Hematopoietic multipotent progenitor cell treated with erythropoietin and hydrocortisone succinate and interleukin-3 and kit ligand, for 4 days (in vitro differentiated cells): ENCODE measurements at places on chromosomes 3 and 15.

- no peak for DNase-seq
Observed at GRCh38 chr15:100901702-100902435, 17.3 kb upstream of the LRRK1 start.

- DNase-seq, result peak; percentile 50
Observed at GRCh38 chr3:140770977-140771667, 93.3 kb downstream of the TRIM42 start.

GRCh38 chr3:79973917-79974595 lies 206.3 kb upstream of the ROBO1 start:
- no peak for DNase-seq

DNA sequence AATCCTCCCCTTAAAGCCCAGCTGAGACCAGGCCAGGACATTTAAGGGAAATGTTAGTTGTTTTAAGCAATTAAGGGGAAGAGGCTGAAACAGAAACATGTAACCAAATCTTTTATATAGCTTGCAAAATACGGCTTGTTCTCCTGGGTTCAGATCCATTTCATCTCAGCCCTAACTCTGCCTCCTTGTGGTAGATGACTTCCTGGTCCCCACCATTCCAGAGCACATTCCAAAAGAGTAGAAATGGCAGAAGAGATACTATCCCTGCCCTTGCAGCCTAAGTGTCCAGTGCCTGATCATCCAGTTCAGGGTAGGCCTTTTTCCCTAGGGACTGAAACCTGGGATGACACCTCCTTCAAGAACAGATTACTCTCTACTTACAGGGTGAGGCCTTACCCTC lies 266.2 kb upstream of the VEPH1 start:
- no peak for DNase-seq

DNA sequence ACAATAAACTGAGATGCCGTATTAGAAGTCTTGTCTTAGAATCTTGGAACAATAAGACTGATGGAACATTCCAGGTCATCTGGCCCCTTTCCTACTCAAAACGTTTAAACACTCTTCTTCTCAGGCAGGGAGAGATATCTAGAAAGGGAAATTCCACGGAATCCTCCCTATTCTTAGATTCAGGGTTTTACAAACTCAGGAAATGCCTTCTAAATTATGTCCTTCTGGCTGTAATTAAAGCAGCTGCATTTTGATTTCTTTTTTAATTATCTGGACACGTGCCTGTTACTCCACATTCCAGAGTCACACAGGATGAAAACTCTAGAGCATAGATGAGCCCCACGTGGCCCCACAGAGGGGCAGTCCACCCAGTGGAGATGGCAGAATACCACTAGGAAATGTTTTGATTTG lies 41.5 kb upstream of the MTMR10 start:
- no peak for DNase-seq

DNA sequence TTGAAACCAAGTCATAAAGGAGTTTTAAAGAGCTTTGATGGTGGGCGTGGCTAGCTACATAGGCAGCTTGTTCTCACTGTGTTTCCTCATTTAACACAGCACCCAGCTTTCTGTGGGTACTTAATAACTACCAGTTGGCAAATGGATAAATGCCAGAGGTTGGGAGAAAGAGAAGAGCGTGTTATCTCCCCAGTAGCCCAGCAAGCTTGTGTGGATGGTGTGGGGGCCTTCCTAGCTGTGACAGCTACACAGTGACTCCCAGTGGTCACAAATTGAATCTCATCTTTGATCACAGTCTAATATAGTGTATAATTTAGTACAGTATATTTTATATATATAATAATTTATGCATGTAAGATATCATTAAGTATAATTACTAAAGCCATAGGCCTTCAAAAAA lies 984.1 kb downstream of the EPHA3 start:
- DNase-seq, result peak; percentile 63

DNA sequence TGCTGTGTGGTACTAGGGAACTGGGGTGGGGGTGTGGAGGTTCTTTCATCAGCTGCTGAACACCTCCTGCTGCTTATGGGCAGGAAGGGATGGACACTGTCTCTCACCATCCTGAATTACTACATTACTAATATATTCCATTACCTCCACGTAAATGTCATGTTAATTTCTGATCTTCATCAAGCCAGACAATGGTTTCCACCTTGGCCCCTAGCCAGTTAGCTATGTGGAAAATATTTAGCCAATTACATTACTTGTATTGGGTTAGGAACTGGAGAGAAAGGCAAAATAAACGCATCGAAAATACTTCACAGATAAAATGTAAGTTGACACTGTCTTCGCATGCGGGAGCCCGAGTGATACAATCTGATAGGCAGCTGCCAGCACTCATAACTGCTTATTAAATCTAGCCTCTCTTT lies 95.1 kb downstream of the FOXP1 start:
- no peak for DNase-seq

GRCh38 chr3:114746502-114746901 lies 400.6 kb downstream of the ZBTB20 start:
- peak; percentile 35 for DNase-seq

DNA sequence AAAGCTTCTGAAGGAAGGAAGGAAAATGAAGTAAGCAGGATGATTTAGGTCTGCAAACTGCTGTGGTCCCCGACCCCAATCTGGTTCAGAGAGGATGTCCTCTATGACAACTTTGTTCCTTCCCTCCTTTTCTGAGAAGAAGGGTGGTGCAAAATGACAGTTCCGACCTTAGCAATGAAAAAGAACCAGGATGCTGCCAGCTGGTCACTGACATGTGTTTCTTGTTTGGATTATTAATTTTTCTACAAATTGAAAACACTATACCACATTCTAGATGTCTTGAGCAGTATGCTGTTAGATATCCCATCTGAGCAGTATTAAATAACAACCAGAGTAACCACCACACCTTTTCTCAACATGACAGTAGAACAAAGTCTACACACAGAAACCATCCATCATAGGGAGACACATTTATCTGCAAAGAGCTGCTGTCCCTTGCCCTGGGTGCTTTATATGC lies 27.5 kb downstream of the CDCP1 start:
- no peak for DNase-seq

DNA sequence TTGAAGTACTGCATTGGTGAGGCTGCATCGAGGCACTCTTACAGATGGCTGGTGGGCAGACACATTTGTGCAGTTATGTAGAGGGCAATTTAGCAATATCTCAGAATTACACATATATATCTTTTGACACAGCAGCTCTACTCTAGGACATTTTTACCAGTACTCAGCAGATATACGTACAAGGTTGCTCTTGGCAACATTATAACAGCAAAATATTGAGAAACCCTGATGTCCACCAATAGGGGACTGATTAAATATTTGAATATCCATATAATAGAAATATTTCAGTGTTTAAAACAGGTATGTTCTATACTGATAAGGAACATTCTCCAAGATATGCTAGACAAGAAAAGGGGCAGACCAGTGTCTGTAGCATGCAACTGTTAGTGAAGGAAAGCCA lies 7.9 kb upstream of the FBXO22 start:
- peak; percentile 34 for DNase-seq

DNA sequence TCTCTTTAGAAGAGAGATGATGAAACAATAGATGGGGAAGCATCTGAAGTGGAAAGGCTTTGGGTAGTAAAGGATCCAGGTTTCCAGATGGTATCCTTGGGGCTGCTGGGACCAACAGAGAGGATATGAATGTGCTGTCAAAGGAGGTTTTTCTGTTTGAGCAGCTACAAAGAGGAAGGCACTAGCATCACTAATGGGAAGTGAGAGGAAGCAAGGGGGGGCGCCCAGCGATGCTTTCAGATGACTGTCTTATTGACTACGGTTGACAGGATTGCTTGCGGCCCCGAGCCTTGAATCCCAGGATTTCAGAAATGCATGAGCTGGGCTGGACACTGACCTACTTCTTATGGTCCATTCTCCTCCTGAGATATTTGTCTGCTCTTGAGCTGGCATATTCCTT lies 103.8 kb upstream of the GALNT15 start:
- no peak for DNase-seq

DNA sequence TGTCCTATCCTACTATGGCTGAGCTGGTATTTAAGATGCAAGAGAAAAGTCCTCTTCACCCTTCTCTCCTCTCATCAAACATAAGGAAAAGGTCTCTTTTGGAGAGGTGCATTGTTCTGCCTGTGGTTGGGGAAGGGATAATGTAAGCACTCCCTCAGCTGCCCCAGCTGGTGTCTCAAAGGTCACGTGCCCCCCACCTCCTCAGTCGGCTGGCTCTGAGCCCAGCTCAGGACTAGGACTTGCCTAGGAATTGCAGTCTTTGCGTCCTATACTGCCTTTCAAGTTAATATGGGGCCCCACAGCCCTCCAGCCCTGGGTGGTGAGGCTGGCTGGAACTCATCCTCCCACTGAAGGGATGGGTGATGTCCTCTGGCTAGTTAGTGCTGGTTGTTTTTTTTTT lies 29.7 kb downstream of the OR4F15 start:
- DNase-seq, result no peak

DNA sequence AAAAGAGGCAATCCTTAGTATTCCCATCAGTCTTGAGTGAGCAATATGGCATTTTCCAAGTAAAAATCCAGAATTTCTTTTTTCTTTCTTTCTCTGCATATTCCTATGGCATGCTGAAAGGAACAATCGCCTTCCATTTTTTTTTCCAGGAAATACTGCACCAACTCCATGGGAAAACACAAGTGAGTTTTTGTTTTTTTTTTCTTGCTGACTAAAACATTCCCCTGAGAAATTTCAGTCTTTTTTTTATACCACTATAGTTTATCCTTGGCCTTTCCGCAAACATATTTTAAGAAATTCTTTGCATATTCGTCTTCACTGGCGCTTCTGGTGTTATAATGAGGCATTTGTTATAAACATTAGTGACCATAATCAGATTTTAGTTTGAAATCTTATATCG lies 429.6 kb upstream of the MDFIC2 start:
- DNase-seq, result no peak

DNA sequence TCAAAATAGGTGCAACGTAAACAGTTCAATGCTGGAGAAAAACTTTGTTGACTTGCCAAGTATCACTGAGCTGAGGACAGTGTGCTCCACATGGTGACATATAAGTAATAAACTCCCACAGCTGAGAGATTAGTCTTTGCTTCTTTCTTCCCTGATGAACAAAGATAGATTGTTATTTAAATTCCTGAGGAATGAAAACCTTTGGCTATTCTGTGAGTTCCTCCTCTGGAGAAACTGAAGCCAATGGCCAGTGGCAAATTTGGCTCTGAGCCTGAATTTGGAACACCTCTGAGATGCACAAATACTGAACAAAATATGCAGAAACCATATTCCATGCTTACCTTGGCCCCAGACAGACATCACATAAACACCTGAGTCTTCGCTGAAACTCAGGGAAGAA lies 63.3 kb downstream of the RPL22L1 start:
- no peak for DNase-seq

GRCh38 chr15:66294157-66294931 lies 976 bp downstream of the DIS3L start:
- peak; percentile 76 for DNase-seq

DNA sequence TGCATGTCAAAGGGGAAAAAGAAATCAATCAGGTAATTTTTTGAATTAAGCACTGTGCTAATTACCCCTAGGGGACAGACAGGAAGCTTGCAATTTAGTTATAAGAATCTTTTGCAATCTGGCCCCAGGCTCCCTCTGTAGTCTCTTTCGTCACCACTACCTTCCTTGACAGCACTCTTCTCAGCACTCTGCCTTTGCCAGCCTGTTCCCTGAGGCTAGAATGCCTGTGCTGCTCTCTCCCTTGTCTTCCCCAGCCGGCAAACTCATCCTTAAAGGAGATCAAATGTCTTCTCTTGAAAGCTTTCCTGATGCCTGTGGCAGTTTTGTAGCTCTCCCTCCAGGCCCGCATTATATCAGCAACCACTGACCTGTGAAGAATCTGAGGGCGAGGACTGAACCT lies 32.4 kb upstream of the PRTG start:
- peak; percentile 22 for DNase-seq

DNA sequence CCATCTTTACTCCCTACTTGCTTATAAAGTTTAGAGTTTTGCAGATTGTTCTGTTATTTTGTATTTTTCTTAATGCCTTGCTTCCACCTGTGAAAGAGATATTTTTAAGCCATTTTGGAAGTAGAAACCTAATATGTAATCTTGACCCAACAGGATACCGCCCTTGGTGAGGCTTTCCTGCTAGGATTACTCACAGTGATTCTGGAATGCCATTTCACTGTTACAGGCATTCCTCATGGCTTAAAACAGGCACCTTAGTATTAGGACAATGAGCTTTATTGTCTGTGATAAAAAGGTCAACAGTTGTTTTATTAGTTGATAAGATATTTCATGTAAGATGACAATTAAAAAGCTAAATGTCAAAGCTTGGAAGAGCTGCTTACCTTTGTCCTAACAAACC lies 58.2 kb downstream of the PHLDB2 start:
- DNase-seq, result no peak

DNA sequence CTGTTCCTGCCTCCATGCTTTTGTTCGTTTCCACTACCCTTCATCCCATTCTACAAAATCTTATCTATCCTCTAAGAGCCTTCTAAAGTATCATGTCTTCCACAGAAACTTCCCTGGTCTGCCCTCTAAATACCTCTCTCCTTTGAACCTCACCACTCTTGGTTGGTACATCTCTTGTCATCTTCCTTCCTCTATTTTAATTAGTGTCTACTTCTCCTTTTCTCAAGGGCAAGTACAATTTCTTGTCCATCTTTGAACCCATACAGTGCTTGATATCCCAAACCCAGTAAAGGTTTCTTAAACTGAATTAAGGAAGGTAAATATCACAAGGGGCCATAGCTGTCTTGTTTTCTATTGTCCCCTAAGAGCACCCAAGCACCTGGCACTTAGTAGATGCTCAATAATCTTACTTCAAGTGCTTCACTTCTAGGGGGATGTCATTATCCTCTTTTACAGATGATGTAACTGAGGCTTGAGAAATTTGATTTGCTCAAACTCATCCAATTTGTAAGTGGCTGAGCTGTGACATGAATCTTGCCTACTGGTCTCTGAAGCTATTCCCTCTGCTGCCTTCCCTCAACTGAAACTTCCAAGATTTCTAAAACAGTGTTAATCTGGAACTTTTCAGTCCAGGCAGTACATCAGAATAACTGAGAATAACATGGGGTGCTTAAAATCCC lies 2.6 kb upstream of the DAPK2 start:
- peak; percentile 49 for DNase-seq

GRCh38 chr15:39595338-39596221 lies 14.7 kb downstream of the THBS1 start:
- DNase-seq, result no peak

DNA sequence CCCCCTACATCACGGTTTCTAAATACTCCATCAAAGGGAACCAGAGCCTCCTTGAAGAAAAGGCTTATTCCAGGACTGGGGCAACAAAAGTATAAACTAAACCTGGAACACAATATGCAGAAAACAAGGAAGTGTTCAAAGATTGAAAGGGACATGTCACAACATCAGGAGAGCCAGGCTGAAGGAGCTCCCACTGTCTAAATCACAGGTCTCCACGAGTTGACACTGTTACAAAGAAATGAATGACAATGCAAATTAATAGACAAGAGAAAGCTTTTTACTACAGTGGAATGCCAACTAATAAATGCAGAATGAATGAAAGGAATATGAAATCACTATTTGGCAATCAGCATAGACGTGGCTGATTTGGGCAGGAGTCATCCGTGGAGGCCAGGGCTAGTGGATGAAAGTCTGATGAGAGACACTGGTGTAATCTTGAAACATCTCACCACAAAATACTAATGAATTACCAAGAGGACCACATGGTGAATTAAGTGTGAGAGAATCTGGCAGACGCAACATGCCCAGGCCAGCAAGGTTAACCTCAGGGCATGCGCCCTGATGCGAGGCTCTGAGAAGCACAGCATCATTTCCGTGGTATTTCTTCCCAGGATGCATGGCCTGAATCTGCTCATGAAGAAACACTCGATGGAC lies 123.8 kb upstream of the TJP1 start:
- DNase-seq, result no peak
